ENCODE measurements at places on chromosomes 13 and 19.

DNA sequence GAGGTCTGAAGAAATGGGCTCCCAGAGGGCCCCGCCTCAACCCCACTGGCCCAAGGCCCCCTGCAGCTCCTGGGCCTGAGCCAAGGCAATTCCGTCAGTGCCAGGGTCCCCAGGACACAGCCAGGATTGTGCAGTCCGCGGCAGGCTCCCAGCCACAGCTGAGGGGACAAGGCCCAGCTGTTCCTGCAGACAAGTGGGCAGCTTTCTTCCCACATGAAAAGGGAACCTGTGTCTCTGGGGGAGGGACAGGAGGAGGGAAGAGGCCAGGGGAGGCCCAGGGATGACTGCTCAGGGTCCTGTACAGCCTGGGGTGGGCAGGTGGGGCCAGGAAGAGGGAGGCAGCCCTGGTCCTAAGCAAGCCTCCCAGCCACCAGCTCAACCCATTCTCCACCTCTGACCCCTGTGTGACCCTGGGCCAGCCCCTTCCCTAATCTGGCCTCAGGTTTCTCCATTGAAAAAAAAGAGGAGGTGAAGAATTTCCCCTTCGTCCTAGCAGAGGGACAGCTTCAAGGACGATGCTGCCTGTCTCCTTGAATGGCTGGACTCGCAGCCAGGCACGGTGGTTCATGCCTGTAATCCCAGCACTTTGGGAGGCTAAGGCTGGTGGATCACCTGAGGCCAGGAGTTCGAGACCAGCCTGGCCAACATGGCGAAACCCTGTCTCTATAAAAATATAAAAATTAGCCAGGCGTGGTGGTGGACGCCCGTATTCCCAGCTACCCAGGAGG lies 20.5 kb upstream of the VSTM2B start:
- DNase-seq: no peak

GRCh38 chr19:1475751-1476437 lies 3.1 kb downstream of the C19orf25 start:
- no peak for DNase-seq

DNA sequence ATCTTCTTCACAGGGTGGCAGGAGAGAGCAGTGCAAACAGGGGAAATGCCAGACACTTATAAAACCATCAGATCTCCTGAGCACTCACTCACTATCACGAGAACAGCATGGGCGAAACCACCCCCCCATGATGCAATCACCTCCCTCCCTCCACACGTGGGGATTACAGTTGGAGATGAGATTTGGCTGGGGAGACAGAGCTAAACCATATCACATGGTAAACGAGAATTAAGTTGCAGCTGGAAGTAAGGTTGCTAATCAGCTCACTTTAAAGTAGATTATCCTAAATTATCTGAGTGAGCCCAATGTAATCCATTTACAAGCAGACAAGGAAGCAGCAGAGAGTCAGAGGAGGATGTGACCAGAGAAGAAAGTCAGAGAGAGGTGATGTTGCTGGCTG lies 102.2 kb upstream of the IPO5 start:
- DNase-seq: no peak

DNA sequence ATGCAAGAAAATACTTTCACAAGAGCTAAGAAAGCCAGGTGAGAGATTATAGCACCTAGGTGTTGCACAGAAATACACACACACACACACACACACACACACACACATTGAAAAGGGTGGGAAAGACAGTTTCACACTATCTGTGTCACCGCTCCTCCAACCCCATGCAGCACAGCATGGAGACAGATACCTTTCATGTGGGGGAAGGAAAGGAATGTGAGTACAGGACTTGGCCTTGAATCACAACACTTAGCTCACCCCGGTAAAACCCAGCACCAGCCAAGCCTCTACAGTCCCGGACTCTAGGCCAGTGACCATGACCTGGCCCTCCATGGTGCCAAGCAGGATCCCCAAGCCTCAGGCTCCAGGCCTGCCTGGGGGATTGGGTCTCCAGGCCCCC lies 462.0 kb upstream of the SPRY2 start:
- DNase-seq: no peak

GRCh38 chr13:47675871-47676270 lies 325.2 kb downstream of the SUCLA2 start:
- DNase-seq: no peak

- no peak for DNase-seq
Observed at GRCh38 chr19:29800100-29800825, 11.5 kb upstream of the CCNE1 start.

GRCh38 chr13:29125191-29125933 lies 305.2 kb downstream of the MTUS2 start:
- DNase-seq: no peak

DNA sequence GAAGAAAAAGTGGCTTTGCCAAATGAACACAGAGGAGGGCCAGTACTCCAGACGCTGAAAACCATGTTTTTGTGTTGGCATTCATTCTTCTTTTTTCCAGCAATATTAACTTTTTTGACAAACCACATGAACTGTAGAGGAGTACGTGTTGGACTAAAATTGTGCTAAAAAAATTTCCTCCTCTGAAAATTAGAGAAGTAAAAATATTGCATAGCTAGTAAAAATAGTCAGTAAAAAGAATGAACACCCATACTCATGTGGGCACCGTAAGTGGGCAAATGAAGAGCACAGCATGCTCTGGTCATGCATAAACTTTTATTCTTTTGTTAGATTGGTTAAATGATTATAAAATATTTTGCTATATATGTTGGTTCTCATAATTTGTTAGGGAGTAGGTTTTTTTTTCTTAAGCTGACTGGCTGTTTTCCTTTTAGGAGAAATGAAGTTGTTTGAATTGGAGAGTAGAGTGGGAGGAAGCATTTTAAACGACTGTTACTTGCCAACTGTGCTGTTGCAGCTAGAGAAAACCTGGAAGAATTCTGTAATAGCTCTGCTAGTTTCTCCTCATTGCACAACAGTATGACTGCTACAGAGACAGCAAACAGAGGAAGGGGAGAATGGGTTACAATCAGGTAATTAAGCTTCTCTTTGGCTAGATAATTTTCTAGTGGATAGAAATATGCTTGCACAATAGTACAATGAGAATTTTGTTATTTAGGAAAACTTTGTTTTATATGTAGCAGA lies 222.4 kb downstream of the KCTD12 start:
- DNase-seq: no peak
